ENCODE measurements at places on chromosomes 7 and 10.

GRCh38 chr10:91597197-91597881 is 35.5 kb downstream of the PPP1R3C start:
- DNase-seq = no peak

GRCh38 chr10:131126321-131127137 is 185.0 kb downstream of the TCERG1L start:
- DNase-seq = no peak

- DNase-seq = no peak
Measured at GRCh38 chr7:88845091-88845490, 49.6 kb upstream of the TEX47 start.

GRCh38 chr10:67076144-67076543 is 150.3 kb downstream of the LRRTM3 start:
- DNase-seq = no peak
